ENCODE measurements at places on chromosomes 6 and 20.
A peak's percentile ranks its signal among the peaks of the same experiment; 100 is the strongest.

DNA sequence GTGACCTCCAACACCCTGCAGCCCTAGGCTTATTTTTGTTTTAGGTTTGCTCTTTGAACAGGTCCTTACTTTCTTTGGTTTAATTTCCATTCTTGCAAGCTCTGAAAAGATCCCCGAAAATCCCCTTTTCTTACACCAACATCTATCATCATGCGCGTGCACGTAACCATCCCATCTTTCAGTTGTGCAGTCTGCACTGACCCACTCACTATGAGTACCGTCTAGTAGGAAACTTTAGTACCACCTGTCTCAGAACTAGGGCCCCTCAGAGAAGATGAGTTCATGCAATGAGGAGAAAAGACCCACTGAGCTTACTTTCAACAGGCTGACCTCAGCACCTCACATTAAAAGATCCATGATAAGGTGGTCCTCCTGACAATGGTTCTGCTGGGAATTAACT is 120.6 kb upstream of the AGPAT4 start:
- DNase-seq = no peak

DNA sequence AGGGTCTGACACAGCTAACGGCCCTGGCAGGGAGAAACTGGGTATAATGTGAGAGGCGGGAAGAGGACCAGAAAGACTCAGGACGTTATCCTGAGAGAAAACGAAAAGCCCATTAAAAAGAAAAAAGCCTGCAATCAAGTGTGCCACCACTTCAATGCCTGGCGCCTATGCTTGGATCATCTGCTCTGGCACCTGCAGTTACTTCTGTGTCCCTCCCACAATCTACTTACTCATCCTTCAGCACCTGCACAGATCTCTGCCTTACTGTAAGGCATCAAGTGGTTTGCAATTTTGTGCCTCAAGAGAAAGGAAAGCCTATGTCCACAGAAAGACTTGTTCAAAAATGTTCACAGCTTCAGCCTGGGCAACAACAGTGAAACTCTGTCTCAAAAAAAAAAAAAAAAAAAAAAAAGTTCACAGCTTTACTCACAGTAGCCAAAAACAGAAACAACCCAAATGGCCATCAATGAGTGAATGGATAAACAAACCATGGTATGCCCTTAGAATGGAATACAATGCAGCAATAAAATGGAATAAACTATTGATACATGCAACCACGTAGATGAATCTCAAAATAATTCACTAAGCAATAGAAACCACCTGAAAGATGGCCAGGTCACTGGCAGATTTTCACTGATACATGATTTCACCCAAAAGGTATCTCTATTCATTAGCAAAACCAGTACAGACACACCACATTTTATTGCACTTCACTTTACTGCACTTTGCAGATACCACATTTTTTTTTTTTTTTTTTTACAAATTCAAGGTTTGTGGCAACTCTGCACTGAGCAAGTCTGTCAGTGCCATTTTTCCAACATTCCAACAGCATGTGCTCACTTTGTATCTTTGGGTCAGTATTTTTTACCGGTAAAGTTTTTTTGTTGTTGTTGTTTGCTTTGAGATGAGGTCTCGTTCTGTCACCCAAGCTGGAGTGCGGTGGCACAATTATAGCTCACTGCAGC is 48.6 kb downstream of the ABHD12 start:
- peak; percentile 29 for DNase-seq

- no peak for DNase-seq
Measured at GRCh38 chr6:9007027-9007426, 571.7 kb upstream of the SLC35B3 start.

DNA sequence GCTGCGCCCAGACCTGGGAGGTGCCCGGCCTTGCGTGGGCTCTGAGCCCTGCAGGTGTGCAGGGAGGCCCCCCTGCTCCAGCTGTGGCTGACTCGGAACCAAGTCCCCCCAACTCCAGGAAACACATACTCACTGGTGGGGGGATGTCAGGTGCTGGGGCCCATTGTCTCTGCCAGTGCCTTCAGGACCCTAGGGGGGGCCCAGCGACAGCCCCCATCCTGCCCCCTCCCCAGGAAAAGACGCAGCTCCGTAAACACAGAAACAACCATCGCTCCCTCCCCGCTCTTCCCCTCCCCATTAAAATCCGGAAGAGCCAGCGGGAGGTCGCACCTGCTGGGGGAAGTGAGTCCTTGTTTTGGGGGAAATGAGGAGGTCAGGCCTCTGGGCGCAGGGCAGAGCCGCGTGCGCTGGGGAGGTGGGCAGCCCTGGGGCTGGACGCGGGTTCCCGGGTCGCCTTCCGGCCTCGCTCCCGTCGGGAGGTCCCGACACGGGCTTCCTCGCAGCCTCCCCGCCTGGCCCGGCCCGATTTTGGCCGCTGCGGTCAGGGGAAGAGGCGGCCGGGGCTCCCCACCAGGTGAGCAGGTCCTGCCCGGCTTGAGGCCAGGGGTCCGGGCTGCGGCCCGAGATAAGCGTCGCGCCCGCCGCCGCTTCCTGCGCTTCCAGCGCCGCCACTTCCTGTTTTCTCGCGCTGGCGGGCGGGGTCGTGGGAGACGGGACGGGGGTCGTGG is 6.2 kb downstream of the C20orf204 start:
- no peak for DNase-seq

- DNase-seq = peak; percentile 36
Measured at GRCh38 chr6:31042806-31043205, 32.5 kb downstream of the MUC22 start.
